ENCODE measurements at places on chromosomes 12 and 14. TPM values are rescaled to one million over a fixed set of nuclear protein-coding genes. Genes with fewer than 3 reads are reported as not detected.

DNA sequence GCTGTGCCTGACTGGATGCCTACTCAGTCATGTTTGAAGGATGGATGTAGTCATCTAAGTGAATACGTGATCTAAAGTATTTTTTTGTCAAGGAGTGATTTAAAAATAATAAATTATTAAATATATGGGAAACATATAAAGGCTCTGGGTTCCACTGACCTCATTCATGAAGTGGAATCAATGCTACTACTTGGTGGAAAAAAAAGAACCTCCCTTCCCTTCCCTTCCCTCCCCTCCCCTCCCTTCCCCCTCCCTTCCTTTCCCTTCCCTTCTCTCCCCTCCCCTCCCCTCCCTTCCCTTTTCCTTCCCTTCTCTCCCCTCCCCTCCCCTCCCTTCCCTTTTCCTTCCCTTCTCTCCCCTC is 162.7 kb downstream of the ESRRB start:
- no peak for DNase-seq

- no peak for DNase-seq
Observed at GRCh38 chr12:25130741-25131188, 64.2 kb downstream of the DNAI7 start.

DNA sequence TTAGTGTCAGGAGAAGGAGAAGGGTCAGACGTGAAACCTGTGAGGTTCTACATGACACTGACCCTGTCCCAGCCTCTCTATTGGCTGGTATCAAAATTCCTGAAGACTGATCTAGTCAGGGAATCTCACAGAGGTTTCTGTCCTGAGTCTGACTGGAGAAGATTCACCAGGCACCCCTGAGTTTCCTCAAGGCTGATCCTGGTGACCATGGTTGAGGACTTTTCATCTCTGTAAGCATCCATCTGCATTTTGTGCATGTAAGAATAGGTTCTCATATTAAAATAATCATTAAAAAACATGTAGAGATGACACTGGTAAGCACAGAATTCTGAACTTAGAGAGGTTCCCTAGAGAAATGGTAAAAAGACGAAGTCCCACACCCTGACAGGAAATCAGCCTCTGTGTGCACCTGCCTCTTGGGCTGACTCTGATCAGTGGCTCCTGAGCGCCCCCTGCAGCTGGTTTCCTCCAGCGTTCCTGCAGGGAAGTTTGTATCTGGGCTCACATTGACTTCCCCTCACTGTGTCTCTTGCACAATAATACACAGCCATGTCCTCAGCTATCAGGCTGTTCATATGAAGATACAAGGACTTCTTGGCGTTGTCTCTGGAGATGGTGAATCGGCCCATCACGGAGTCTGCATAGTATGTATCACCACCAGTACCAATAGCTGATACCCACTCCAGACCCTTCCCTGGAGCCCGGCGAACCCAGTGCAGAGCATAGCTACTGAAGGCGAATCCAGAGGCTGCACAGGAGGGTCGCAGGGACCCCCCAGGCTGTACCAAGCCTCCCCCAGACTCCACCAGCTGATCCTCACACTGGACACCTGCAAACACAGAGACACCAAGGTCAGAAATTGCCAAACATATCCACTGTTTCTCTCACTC is 991.9 kb downstream of the TMEM121 start:
- DNase-seq, result peak; percentile 94

DNA sequence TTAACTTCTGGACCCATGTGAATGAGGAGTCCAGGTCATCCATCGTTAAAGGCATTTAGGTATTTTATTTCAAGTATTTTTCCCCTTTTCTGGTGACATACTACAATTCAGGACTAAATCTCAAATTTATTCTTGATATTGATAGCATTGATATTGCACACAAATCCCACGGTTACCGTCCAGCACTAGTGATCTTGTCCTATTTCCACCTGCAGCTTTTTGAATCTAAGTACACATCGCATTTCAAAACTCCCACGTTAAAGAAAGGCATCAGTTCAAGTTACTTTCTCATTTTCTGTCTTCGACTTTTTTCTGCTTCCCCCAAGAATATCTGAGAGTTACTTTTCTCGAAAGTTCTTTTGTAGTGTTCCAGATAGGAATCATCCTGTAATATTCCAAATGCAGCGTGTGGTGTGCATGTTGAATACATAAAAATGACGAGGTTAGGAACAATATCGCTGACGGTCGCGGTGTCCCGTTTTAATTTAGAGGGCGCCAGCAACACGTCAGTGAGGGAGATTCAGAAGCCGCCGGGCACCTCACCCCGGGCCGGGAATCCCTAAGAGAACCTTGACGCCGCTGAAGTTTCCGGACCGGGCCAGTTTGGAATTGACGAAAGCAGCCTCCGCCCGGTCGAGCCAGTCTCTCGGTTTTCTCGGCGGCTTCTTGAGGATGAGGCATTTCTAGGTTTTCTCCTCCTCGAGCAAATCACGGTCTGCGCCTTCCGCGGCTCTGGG is 569 bp upstream of the RGS6 start:
- DNase-seq, result peak; percentile 7

GRCh38 chr12:130351326-130351725 is 13.6 kb downstream of the PIWIL1 start:
- DNase-seq, result no peak

DNA sequence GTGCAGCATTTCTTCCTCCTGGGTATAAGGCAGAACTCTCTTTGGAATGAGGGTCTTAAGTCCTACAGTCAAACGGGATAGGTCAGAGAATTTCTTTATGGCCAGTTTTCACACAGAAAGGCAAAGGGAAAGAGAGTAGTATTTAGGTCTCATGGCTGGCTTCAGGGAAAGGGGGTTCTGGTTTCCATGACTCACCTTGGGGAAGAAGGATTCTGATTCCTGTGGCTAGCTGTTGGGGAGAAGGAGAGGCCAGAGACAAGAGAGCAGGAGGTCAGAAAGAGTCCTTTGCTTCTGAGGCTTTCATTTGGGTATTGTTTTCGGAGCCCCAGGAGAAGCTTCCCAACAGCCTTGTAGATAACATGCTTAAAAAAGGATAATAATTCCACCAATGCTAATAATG is 332.5 kb downstream of the NPAS3 start:
- no peak for DNase-seq

- DNase-seq, result no peak
Observed at GRCh38 chr14:104178279-104178678, 39.9 kb downstream of the KIF26A start.

GRCh38 chr12:58321414-58321813 is 380.0 kb downstream of the ATP23 start:
- no peak for DNase-seq

DNA sequence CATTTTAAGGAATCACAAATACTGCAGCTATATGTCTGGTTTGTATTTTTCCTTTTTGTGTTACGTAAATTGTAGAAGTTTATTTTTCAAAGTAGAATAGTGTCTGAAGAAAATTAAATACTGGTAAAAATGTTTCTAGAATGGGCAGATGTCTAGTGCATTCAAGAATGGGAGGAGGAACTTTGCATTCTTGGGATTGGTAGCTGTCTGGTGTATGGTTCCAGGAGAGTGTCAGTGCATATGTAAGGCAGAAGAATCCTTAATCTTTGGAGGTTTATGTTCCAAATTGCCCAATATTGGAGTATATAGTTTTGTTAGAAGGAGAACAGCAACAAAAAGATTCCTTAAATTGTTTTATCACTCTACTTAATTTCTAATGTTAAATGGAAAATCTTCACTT is 13.5 kb downstream of the PAPOLA start:
- DNase-seq, result no peak

DNA sequence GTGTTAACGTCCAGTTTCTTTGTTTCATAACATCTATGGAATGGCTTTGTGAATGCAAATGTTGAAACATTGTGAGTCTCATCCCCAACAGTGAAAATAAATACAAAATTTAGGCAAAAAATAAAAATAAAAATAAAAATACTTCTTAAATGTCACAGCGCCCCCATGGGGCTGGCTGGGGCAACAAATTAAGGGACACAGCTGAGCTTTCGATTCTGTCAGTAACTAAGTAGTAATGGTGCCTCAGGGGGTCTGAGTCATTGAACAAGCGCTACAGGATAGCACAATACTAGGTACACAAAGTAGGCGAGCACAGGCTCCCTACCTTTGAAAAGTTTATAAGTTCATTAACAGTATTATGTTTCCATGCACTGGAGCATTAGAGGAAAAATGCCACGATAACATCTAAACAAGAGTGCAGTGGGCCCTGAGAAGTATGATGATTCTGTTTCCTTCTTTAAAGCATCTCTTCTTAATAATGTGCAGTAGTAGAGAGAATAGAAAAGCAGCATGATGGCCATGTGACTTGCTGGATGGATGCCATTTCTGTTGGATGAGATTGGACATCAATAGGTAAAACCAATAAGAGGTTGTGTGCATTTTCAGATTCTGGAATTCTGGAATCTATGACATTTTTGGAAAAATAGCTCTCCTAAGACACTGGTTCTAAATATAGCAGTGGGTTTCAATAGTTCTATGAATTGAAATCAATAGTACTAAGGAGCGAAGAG is 667.2 kb downstream of the DIO2 start:
- peak; percentile 1 for DNase-seq

GRCh38 chr12:25743679-25744215 is 190.7 kb upstream of the LMNTD1 start:
- DNase-seq, result no peak

DNA sequence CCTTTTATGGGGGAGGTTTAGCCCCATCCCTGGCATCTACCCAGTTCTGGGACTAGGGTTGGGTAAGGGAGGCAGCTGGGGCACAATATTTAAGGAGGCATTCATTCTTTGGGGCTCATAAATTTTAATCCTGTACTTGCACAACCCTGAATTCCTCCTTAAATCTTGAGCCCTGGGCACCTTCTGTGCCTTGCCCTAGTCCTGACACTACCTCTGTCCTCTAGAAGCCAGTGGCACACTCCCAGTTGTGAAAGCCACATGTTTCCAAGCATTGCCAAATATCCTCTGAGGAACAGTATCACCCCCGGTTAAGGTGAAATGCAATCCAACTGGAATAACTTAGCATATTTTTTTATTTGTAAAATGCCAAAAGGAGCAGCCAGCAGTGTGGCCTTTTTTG is 36.6 kb downstream of the SLC16A7 start:
- DNase-seq, result no peak

GRCh38 chr14:88143810-88144209 is 138.9 kb downstream of the GPR65 start:
- DNase-seq, result no peak

DNA sequence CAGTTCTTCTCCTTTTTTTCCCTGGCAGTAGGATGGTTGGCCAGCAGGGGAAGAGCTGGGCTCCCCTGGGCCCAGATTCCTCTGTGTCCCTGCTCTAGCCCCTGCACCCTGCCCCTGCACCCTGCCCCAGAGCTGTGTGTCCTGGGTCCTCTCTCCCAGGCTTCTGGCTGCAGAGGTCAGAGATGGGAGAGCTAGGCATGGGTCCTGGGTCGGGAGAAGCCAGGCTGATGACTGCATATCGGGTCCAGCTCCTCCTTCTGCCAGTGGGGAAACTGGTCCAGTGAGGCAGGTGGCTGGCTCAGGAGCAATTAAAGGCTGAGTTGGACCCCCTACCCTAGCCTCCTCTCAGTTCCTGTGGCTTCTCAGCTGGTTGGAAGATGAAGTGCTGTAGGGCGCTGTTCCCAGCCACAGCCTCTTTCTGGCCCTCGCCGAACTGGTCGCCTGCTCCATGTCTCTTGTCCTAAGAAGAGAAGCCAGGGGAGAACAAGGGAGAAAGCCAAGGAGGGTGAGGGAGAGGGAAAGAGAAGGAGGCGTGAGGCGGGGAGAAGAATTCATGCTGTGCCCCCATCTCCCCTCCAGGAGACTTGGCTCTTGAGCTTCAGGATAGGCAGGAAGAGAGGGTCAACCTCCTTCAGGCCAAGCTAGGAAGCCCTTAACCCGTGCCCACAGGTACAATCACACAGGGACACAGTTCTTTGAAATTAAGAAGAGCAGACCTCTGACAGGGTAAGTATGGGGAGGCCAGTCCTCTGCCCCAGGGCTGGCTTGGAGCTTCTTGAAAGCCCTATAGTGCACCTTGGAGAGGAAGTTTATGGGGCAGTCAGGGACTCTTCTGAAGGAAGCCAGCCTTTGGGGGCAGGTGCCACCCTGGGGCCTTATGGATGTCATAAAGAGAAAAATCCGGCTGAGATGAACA is 9.5 kb downstream of the VASH1 start:
- DNase-seq, result no peak

GRCh38 chr12:73719223-73719622 is 818.4 kb upstream of the ATXN7L3B start:
- no peak for DNase-seq

GRCh38 chr12:49582201-49582600 is 14.3 kb upstream of the MCRS1 start:
- no peak for DNase-seq

- no peak for DNase-seq
Observed at GRCh38 chr12:106006940-106007339, 131.8 kb downstream of the NUAK1 start.

GRCh38 chr14:23297611-23298277 is 4.9 kb downstream of the PPP1R3E start:
- DNase-seq, result no peak

DNA sequence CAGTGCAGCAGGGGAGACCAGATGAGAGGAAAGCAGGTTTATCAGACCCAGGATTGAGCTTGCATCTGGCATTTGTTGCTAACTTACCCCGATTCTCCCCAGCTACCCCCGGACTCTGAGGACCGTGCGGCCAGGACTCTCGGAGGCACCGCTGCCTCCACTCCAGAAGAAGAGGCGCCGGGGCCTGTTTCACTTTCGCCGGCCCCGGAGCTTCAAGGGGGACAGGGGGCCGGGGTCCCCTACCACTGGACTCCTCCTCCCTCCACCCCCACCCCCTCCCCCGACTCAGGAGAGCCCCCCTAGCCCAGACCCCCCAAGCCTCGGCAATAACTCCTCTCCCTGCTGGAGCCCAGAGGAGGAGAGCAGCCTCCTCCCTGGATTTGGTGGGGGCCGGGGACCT is 6.5 kb upstream of the CPNE6 start:
- no peak for DNase-seq

DNA sequence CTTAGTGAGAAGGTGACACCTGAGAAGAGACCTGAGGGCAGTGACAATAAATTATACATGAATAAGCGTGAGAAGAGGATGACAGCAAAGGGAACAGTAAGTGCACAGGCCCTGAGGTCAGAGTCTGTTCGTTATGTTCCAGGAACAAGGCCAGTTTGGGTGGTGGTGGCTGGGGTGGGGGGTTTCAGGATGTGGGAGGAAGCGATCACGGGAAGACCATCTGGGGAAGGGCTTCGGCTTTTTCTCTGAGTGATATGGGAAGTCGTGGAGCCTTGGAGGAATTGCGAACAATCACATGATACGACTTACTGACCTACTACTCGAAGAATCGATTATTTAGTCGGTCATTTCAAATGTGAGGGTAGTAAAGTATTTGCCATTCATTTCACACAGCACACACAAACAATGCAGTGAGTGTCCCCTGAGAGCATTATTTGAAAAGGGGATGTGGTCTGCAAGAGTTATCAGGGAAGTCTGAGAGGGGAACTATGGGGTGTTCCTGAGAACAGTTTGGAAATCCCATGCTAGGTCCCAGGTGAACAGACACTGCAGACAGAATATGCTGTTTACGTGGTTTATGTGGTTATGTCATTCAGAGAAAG is 94.7 kb downstream of the SLC38A1 start:
- no peak for DNase-seq

Gene PDZRN4
- total RNA-seq, result not detected

Gene NKX2-1
- total RNA-seq, result not detected

Gene DTX1
- total RNA-seq, result 3.4 TPM

All from activated CD8-positive, alpha-beta T cell treated with anti-CD3 and anti-CD28 coated beads for 36 hours (primary cell).